ENCODE measurements at places on chromosomes 1 and 21.

DNA sequence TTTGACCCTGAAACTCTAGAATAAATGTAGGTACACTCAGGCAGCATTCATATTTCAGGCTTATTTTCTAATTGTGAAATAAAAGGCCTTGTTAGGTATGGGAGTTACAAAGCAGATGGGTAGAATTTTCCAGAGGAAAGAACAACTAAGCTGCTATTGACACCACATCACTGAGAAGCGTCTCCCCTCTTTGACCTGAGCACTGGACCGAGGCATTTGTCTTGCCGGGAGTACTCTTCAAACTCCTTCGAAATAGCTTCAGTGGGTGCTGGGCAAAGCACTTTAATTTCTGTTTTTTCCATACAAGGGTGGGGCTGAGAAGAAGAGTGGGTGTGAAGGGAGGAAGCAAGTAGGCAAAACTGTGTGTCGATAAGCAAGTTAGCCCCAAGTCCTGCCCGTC lies 36.4 kb downstream of the ABCA4 start:
- no peak for DNase-seq
- H3K27ac ChIP-seq = no peak overlapping the region
- H3K4me1 ChIP-seq = peaks cover 25% of the 10 kb centered on the region
- H3K27me3 ChIP-seq = no peaks in the 10 kb centered on the region
- no peak overlapping the region for H3K4me3 ChIP-seq

DNA sequence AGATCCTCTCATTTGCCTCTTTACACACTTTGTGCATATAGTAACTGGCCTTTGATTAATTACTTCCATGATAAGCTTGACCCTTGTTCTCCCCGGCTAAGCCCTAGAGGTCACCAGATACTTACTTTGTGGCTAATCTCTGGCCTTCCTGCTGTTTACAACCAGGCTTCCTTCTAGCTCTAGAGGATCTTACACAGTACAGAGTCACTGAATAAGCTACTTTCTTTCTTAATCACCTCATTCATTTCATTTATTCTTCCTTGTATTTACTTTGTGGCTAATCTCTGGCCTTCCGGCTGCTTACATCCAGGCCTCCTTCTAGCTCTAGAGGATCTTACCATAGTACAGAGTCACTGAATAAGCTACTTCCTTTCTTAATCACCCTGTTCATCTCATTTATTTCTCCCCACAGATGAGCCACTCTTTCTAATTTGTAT lies 144.3 kb upstream of the C1orf21 start:
- H3K4me3 ChIP-seq = no peak overlapping the region
- H3K27me3 ChIP-seq = no peaks in the 10 kb centered on the region
- no peaks in the 10 kb centered on the region for H3K36me3 ChIP-seq

DNA sequence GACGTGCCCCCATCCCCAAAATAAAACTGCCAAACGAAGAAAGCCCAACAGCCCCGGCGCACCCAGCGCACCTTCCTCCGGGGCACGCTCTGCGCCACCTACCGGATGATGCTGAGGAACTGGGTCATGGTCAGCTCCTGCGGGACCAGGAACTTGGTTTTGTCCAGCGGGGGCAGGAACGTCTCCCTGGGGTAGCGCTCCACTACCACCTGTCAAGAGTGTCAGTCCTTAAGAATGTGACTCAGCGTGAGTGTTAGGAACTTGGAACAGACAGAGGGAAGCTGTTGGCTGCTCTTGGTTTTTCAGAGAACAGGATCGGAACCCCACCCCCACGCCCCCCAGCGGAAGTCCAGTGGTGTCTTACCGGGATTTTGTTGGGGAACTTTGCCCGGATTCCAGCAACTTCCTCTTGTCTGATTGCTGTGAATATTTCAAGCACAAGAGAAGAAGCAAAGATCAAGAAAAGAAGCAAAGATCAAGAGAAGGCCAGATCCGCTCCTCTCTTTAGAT lies 431 bp downstream of the MAP1LC3C start:
- no peaks in the 10 kb centered on the region for H3K4me1 ChIP-seq
- DNase-seq = peak; percentile 8
- H3K27me3 ChIP-seq = no peaks in the 10 kb centered on the region
- no peak overlapping the region for H3K4me3 ChIP-seq
- no peaks in the 10 kb centered on the region for H3K36me3 ChIP-seq

GRCh38 chr21:32708069-32708468 lies 19.7 kb downstream of the SYNJ1 start:
- DNase-seq = no peak
- H3K36me3 ChIP-seq = 0 out of 2 replicates have a peak, but pooled peaks cover 2% of the 10 kb centered on the region
- no peaks in the 10 kb centered on the region for H3K27me3 ChIP-seq

DNA sequence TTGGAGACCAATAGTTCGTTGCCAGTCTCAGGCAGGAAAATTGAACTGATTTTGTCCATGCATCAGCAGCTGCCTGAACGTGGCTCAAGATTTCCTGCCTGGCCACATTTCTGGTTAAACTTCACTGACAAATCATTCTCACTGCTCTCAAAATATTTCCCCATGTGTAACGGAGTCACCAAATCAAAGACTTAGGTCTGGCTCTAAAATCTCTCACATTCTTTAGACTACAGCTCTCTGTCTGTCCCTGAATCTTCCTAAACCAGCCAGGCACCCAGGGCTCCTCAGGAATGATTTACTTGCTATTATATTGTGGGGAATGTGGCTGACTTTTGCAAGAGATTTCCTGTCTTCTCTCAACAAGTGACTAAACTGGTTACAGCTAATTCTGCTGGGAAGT lies 49.2 kb upstream of the GJA8 start:
- H3K4me1 ChIP-seq = no peaks in the 10 kb centered on the region
- no peak for DNase-seq
- no peak overlapping the region for H3K4me3 ChIP-seq

Data from DND-41 (cell line).